SK-N-SH (cell line): ENCODE measurements at places on chromosomes 7 and 10.

- no peak for DNase-seq
Measured at GRCh38 chr7:30681815-30682211, 443 bp downstream of the CRHR2 start.

- no peak for DNase-seq
Measured at GRCh38 chr10:116785867-116786266, 43.5 kb upstream of the HSPA12A start.

GRCh38 chr10:122703483-122704448 lies 4.1 kb upstream of the C10orf120 start:
- DNase-seq, result peak; percentile 79

GRCh38 chr7:105974471-105974870 lies 11.4 kb downstream of the CDHR3 start:
- DNase-seq, result no peak

DNA sequence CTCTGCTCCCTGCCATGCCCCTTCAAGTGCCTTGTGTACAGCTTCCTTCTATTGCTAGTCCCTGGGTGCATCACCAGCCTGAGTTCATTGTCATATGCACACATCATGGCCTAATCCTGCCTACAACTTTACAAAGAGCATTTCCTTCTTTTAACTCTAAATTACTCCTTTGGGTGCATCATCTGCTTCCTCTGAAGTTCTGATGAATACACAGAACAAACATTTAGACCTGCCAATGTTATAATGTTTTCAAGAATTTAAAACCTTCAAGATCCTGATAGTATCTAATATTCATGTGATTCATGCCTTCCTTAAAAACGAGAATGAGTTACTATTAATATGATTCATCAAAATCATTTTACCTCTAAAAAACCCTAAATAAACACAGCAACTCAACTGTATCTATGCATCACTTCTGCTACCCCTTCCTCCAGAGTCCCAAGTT lies 357.1 kb downstream of the MAGI2 start:
- no peak for DNase-seq

- no peak for DNase-seq
Measured at GRCh38 chr10:31707093-31708039, 221.3 kb downstream of the ARHGAP12 start.

DNA sequence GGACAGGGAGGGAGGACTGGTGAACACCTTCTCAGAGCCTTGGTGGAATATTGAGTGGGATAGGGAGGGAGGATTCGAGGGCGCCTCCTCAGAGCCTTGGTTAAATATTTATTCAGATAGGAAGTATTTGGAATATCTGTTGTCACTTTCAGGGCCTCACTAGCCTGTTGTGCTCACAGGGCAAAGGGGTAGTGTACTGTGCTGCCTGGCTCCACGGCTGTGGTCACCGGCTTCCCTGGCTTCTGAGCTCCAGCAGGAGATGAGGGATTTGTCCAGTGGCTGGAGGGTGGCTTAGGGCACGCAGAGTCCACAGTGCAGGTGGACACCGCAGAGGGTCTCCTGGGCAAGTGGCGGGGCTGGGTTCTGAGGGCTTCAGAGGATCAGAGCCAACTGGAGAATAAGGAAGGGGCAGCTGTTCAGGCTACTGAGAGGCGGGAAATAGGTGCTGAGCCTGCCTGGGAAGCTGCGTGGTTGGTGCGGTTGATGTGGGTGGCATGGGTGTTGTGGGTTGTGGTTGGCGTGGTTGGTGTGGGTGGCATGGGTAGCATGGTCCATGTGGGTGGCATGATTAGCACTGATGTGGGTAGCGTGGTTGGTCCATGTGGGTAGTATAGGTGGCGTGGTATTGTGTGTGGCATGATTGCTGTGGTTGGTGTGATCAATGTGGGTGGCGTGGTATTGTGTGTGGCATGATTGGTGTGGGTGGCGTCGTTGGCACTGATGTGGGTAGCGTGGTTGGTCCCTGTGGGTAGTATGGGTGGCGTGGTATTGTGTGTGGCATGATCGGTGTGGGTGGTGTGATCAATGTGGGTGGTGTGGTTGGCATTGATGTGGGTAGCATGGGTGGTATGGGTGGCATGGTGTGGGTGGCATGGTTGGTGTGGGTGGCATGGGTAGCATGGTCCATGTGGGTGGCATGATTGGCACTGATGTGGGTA lies 16.7 kb downstream of the INPP5A start:
- DNase-seq, result no peak

- DNase-seq, result no peak
Measured at GRCh38 chr10:112271982-112272381, 11.2 kb upstream of the TECTB start.

DNA sequence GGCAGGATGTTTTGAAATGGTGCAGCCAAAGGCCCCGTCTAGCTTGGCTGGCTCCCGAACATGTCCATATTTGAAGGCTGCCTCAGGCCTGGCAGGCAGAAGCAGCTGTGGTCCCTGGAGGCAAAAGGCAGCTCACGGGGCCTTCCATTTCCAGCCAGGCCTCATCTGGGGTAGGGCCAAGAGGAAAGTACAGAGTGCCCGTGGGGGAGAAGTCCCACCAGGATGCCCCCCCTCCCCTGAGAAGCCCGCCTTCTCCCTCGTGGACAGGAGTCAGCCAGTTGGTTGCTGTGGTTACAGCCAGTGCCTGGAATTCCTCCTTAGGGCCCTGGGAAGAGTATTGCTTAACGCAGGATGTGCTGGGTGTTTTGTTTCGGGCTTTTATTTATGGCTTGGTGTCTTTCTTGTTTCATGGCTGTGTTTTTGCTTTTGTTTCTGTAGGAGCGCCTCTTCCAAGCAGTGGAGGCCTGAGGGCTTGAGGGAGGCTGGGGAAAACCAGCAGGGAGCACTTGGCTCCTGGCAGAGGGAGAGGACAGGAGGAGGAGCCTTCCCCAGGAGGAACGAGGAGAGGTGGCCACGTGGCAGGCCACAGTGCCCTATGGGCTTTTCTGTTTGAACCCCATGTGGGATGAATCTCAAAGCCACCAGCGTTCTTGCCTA lies 45.4 kb downstream of the CHST3 start:
- DNase-seq, result peak; percentile 84

DNA sequence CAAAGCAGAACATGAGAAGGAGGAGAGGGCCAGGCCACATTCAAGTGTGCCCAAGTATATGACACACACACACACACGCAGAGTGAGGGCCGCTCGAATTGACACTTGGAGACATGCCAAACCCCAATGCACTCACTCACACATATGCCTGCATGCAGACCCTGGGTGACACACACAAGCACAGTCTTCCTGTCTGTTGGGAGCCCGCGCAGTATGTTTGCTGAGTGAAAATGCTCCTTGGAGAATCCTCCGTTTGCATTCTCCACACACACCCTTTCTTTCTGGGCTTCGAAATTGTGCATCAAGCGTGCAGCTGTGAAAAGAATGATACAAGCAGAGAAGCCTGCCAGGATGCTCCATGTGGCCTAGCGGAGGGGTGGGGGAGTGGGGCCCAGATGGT lies 120.9 kb downstream of the PLXNA4 start:
- no peak for DNase-seq

DNA sequence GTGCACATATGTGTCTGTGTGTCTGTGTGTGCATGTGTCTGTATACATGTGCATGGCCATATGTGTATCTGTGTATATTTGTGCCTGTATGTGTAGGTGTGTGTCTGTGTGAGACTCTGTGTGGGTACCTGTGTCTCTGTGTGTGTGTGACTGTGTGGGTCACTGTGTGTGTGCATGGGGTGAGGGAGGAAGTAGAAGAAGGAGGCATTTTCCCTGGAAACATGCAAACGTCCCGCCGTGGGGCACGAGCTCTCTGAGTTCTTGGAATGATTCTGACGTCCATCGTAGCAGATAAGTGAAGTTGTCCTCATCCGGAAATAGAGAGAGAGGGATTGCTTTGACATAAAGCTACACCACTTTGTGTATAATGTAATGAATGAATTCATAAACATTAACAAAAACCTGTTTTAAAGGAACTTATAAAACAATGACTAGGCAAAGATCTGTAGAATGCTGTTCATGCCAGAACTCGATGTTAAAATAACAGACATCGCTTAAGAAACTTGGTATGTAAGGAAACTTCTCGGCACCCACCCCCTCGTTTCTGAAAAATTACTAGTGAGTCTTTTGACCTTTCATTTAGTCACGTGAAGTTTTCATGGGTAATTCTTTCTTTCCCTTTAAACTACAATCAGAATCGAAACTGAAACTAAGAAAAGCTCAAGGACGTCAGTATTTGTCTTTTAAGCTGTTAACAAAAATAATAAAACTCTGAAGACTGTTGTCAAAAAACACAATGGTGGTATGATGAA lies 43.6 kb upstream of the KLF6 start:
- no peak for DNase-seq

- DNase-seq, result no peak
Measured at GRCh38 chr10:5565671-5566581, 41.2 kb downstream of the CALML3 start.

- DNase-seq, result no peak
Measured at GRCh38 chr7:36949711-36950600, 225.7 kb upstream of the AOAH start.

- DNase-seq, result no peak
Measured at GRCh38 chr10:74297389-74298080, 146.5 kb downstream of the ADK start.

DNA sequence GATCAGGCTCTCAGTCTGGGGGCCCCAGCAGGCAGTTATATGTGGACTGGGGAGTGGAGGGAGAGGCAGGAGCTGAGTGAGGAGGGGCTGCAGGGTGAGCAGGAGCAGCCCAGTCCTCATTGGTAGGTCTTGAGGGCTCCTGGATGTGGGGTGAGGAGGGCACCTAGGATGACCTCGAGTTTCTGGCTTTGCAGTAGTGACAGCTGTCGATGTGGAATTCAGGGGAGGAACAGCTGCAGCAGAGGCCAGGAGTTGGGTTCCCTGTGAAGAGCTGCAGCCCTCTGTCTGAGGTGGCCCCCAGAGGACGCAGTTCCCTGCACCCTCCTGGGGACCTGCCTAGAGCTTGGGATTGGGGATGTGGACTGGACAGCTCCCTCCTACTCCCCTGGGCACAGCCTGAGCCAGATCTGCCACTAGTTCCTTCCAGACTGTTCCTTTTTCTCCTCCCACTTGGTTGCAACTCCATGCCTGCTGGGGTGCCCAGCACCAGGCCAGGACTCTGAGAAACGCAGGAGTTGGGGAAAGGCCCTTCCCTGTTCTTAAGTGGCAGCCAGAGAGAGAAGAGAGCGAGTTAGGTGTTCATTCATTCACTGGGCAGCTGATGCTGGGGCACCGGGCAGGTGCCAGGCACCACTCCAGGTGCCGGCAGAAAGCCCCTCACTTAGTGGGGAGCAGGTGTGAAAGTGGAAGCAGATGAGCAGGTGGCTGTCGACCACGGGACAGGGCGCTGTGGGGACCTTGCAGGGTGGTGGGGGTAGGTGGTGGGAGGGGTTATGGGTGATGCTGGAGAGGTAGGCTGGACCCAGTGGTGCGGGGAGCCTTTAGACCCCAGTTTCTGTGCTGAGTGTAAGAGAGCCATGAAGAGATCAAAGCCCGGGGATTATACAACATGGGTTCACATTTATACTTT lies 57.9 kb downstream of the PRF1 start:
- DNase-seq, result no peak

DNA sequence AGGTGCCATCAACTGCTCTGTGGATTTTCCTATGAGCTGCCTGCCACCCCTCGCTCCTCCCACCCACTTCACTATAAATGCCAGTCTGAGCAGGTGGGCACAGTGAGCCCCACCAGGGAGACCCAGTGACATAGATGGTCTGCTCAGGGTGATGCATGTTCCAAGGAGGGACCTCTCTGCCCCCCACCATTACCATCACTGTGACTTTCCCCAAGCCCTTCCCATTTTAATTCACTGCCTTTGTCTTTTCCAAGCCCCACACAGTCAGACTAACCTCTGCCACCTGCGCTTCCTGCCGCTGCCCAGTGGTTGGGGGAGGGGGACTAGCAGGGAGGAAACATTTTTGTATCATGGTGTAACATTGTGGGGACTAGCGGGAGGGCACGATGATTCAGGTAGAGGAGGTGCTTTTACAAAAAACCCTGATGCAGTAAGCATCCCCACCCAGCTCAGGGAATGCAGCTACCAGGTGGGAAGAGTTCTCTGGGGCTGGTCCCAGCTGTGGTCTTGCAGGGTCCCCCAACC lies 24.6 kb downstream of the PRSS2 start:
- no peak for DNase-seq

- DNase-seq, result no peak
Measured at GRCh38 chr7:93327006-93327633, 95.0 kb downstream of the VPS50 start.

DNA sequence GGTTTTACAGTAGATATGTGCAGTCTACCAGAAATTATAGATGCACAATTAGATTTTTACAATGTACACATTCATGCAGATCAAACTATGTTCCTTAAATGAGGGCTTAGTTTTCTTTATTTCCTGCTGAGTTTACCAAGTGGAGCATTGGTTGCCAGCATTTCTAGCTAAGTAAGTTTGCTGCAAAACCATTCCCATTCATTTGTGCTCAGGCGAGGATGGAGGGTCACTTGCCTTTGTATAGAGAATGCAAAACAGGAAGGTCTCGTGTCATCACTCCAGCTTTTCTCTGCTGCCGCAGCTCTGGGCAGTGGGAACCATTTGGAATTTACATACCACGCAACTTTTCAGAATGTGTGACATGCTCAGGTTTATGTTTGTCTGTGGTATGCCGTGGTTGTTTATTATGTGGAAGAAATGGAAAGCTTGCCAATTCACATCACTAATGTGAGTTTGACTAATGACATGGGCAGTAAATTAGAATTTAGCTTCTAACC lies 198.6 kb downstream of the TRIL start:
- no peak for DNase-seq

DNA sequence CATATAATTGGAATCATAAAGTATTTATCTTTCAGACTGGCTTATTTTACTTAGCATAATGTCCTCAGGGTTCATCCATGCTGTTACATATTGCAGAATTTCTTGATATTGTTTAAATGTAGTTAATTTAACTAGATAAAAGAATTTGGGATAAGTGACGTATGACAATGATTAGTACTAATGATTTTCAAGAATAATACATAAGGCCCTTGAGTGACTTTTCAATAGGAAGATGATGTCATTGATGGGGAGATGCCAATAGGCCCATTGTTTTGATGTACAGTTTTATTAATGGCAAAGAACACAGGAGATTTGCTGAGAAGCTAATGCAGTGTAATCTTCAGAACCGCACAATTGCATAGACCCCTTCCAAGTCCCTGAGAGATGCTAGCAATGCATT lies 537.4 kb upstream of the PHF14 start:
- no peak for DNase-seq

DNA sequence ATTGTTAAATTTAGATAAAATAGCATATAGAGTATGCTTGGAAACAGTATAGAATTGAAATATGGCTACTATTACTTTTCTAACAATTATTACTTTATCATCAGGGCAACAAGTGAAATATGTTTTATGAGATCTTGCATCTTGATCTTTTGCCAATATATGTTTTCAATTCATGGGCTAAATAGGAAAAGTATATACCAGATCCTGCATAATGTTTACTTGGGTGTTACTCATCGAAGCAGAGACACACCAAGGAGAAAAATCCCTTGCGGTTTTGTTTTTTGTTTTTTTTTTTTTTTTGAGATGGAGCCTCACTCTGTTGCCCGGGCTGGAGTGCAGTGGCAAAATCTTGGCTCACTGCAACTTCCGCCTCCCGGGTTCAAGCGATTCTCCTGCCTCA lies 541.4 kb downstream of the SUGCT start:
- no peak for DNase-seq
